Adipocyte (in vitro differentiated cells): ENCODE measurements at places on chromosomes 7 and 10.

DNA sequence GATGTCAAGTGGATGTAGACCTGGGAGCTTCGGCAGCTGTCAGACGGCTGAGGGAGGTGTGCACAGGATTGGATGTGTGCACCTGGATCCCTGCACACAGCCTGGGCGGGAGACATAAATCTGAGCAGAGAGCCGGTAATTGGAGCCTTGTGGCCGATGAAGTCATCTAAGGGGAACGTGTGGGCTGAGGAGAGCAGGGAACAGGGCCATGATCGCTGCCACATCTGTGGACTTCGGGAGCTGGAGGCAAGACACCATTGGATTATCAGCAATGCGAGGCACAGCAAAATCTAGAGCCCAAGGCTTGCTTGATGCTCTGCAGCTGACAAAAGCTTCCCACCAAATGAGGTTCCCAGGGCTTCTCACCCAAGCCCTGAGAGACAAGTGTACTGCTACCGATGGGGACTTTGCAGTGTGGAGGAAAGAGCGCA, 147.7 kb downstream of the PTPN20 start:
- DNase-seq, result peak; percentile 63

- DNase-seq, result no peak
Measured at GRCh38 chr10:5560817-5561703, 36.3 kb downstream of the CALML3 start.

GRCh38 chr7:77464589-77464988, 48.4 kb upstream of the GSAP start:
- DNase-seq, result no peak

GRCh38 chr10:23892296-23892695, 316.6 kb upstream of the KIAA1217 start:
- no peak for DNase-seq

- DNase-seq, result no peak
Measured at GRCh38 chr10:23342213-23342884, 2.2 kb downstream of the C10orf67 start.

GRCh38 chr10:85446827-85447226, 919.8 kb downstream of the GRID1 start:
- DNase-seq, result no peak

DNA sequence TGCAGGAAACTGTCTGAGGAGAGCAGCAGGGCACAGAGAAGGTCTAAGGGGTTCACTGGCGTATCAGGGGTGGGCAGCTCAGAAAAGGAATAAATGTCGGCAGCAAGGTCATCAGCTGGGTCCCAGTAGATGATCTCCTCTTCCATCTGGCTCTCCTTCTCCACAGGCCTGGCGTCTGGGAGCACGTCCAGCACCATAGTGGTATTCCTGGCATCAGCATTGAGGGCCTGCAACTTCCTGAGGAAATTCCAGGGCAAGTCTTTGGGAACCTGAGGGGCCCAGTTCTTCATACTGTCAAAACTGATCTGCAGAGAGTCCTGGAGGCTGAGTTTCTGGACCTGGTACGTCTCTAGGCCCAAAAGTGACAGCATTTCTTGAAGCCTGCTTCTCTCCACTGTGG, 9.6 kb upstream of the MRPS24 start:
- no peak for DNase-seq

GRCh38 chr7:8442814-8443304, 9.4 kb downstream of the NXPH1 start:
- DNase-seq, result peak; percentile 15

- peak; percentile 93 for DNase-seq
Measured at GRCh38 chr7:27677912-27678612, 15.4 kb upstream of the HIBADH start.

DNA sequence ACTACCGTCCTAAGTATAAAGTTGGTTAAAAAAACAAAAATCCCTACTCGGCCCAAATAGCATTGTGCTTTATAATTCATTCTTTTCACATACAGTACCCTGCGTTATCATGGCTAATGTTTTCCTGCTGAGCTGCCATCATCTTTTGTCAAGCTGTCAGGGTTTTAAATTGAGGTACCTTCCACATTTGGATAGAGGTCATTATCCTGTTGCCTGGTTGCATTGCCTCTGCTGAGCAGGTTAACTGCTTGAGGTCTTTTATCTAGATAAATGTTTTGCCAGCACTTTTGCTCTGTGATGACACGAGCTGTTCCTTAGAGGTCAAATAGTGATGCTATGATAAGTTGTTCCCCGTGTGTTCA, 94.4 kb upstream of the FZD1 start:
- no peak for DNase-seq

GRCh38 chr10:124961248-124961570, 19.3 kb downstream of the ZRANB1 start:
- no peak for DNase-seq

- peak; percentile 44 for DNase-seq
Measured at GRCh38 chr10:69383558-69383957, 33.2 kb downstream of the TACR2 start.

DNA sequence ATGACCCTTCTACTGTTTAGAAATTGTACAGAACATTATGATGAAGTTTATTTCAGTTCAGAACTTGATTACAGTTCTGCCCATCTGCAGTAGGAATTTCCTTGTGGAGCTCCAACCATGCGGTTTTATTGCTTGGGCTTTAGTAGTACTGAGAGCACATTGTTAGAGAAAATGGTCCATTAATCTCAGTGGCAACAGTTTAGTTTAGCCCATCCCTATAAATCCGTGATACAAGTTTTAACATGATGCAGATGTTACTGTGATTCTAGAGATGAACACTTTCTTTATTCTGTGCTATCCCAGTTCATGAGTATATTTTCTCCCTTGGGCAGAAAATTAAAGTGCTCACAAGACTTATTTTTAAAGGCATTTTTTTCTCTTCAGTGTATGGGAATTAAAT, 84.8 kb upstream of the FZD8 start:
- no peak for DNase-seq

- DNase-seq, result no peak
Measured at GRCh38 chr10:62019013-62019684, 117.7 kb downstream of the ARID5B start.

DNA sequence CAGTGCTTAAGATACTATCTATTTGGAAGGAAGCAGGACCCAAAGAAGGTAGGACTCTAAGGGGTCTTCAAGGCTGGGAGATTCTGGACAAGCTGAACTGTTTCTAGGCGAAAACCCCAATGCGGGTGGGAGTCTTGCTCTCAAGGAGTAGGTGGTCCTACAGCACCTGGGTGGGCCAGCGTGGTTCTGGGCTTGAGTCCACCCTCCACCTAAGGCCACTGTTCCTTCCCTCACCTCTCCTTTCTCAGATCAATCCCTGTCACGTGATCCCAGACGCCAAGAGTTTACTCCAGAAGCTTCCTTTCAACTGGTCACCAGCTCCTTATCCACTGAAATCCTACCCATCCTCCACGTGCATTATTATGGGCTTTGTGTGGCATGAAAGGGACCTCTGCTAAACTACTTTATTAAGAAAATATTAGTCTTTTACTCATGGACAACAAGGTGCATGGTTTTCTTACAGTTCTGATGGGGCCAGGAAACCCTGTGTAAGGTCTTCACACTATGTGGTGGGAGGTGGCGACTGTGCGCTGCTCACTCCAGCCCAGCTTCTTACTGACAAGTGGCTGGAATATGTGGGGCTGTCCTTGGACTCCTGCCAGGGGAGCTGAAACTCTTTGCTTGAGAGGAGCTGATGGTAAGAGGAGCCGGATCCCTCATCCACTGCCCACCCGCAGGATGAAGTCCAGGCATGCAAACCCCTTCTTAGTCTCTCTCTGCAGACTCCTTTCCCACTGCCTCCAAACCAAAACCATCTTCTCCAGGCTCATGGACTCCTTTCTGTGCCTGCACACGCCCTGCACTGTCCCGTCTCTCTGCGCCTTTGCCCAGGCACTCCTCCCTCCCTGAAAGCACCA, 1.6 kb downstream of the ZNF746 start:
- DNase-seq, result peak; percentile 84
